ENCODE measurements at places on chromosomes 12 and 14. TPM values are rescaled to one million over a fixed set of nuclear protein-coding genes. Genes with fewer than 3 reads are reported as not detected.

CABP1 gene
- 2.1 TPM for total RNA-seq

PLBD1 gene
- total RNA-seq = 1.1 TPM

MSI1 gene
- not detected for total RNA-seq

CELA1 gene
- not detected for total RNA-seq

SPIC gene
- not detected for total RNA-seq

PRICKLE1 gene
- total RNA-seq = 4.3 TPM

ESR2 gene
- total RNA-seq = under 0.01 TPM

AQP6 gene
- total RNA-seq = under 0.01 TPM

CLEC4A gene
- total RNA-seq = 0.28 TPM

TAS2R20 gene
- 2.2 TPM for total RNA-seq
